ENCODE measurements at places on chromosomes 6 and 20.
A peak's percentile ranks its signal among the peaks of the same experiment; 100 is the strongest.

DNA sequence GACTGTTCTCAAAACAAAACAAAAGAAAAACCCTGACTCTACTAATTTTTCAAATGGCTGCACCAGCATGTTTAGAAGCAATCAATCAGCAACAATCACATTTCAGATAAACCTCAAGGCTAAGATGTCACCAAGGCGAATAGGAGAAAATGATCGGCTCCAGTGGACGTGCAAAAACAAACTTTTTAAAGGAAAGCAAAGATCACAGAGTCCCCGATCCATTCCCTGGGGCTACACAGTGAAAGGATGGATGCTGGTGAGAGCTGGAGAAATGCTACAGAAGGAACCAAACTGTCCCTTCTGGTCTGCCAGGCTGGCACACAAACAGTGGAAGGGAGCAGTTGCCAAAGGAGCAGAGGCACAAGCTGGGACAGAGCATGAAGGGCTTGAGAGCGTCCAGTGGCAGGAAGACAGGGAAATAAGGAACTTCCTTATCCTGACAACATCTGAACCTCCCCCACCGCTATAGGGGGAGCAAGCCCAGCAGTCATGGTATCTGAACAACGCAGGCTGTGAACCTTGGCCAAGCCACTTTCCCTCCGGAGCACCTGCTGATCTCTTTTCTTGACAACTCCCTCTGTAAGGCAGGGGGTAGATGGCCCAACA, 73.7 kb upstream of the HIVEP1 start:
- DNase-seq: no peak

DNA sequence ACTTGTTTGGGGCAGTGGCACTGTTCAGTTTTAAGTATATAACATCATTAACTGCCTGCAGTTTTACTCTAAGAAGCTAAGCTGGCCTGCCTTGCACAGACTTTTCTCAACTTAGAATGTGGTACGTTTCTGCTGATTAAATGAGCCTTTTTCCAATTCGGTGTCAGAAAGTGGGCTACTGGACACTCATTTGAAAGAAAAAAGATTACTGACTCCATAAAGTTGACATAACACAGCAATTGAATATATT, 2.1 kb downstream of the ZMYND8 start:
- no peak for DNase-seq

DNA sequence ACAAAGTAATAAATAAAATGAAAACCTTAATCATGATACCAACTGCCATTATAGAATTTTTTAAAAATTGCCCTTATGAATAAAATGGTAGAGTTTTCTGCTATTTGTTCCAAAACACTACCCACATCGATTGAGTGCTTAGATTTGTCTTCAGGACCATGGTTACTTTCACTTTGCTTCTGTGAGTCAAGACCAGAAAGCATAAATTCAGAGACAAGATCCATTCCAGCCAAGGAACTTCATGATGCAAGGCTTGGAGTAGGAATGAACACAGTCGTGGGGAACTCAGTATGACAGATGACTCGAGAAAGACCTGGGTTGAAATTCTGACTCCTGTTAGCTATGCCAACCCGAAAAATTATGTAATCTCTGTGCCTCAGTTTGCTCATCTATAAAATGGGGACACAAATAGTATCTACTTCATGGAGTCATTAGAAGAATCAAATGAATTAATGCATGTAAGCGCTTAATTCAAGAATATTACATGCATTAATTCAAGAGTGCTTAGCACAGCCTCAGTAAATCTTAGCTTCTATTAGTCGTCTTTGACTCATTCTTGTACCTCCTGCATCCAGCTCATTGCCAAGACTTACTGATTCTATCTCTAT, 72.5 kb upstream of the MYLIP start:
- no peak for DNase-seq

DNA sequence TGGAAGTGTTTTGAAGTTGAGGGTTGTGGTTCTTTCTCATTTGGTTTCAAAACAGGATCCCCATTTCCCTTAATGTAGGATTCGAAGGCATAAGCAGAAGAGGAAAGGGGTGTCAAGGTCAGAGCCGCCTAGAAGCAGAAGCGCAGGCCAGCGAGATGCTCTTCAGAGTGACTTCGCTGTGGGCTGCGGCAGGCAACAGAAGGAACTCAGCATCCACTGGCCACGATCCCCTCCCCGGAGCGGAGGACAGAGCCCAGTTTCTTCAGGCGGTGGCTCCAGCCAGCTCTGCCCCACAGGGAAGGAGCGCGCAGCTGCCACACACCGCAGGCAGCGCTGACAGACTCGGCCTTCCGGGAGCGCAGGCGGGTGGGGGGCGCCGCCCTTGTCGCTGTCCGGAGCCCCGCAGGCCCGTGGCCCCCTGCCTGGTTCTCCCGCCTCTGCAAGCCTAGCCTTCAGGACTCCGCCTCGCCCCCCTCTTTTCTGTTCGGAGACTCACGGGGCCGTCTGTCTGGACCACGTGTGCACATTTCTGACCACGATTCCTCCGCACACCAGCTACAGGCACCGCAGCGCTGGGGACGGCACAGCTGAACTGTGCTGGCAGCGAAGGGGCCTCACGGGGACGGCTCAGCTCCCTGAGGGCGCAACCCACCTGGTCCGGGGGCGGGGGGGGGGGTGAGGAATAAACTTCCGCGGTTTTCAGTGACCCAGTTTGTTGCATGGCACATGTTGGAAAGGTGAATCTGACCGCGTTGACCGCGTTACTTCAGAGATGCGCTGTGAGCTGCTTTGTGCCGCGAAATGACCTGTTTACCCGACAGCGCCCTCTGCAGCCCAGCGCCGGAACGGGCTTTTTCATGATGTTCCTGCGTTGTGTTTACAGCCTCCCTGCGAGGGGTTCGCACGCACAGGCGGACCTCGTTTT, 26.1 kb downstream of the TTLL2 start:
- DNase-seq: peak; percentile 60

GRCh38 chr6:138231381-138231886, 13.1 kb upstream of the PBOV1 start:
- DNase-seq: no peak

DNA sequence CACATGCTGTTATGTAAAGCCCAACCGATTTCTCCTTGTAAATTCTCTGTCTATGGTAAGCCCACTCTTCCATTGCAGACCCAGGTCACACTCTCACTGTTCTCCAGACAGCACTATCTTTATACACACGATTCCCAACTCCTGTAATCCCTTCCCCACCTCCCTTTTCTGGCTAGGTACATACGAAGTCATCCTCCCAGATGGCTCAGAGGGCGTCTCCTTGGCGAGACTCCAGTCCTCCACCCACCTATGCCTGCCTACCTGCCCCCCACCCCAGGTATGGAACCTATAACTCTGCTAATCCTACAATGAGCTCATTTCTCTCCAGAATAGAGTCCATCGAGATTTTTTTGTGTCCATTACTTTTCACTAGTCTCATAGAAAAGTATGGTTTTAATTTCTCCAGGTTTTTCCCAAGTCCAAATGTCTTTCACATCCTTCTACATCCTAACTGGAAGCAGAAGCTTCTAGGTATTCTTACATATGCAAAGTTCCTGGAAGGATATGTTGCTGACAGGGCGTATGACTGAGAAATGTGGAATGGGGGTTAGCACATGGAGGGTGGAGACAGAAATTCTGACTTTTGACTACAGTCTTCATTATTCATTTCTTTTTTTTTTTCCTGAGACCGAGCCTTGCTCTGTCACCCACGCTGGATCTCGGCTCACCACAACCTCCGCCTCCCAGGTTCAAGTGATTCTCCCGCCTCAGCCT, 22.8 kb downstream of the SCML4 start:
- no peak for DNase-seq
